ENCODE measurements at places on chromosomes 13 and 19.

DNA sequence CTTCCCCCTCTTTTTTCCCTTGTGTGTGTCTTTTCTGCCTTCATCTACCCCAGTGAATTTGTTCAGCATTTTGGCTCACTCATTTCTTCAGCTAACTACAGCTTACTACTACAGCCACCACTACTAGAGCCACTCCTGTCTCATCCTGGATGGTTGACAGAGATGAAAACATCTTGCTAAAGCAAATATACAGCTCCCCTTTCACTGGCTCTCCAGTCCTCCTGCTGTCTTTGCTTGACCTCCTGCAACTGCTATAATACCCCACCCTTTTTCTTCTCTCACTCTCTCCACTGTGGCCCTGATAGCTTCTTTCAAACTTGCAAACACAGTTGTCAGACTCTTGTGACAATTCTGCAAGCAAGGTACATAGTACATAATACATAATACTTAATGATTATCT, 523.6 kb downstream of the DCT start:
- DNase-seq = no peak

- peak; percentile 61 for DNase-seq
Measured at GRCh38 chr13:20525144-20525600, 485 bp downstream of the CRYL1 start.

GRCh38 chr19:18637673-18638630, 1.1 kb downstream of the KLHL26 start:
- no peak for DNase-seq

DNA sequence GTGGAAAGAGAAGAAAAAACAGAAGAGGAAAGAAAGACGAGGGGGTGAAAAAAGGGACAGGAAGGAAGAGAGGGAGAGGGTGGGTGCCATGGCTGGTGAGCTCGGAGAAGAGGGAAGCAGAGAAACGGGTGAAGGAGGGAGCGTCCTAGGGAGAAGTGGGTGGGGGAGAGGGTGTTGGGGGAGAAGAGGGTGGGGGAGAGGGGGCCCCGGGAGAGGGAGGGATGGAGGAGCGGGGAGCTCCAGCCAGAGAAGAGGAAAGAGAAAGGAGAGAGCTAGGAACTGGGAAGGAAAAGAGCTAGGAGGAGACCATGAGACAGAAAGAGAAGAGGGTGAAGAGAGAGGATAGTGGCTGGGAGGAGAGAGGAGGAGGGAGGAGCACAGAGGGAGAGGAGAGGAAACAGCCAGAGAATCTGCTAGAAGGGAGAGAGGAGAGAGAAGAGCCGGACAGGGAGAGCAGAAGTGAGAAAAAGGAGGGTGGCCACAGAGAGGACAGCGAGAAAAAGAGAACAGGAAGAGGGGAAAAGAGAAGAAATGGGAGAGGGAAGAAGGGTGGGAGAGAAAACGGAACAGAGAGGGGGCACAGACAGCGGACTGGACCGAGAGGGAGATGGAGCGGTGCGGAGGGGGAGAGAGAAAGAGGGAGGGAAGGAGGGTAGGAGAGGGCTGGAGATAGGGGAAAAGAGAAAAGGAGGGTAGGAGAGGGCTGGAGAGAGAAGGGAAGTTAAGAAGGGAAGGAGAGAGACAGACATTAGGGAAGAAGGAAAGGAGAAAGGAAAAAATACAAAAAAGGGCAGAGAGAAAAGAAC, 11.9 kb upstream of the GARIN5A start:
- no peak for DNase-seq

GRCh38 chr13:84118839-84119409, 236.7 kb upstream of the SLITRK1 start:
- no peak for DNase-seq

- DNase-seq = no peak
Measured at GRCh38 chr13:106052200-106052767, 483.2 kb downstream of the EFNB2 start.

DNA sequence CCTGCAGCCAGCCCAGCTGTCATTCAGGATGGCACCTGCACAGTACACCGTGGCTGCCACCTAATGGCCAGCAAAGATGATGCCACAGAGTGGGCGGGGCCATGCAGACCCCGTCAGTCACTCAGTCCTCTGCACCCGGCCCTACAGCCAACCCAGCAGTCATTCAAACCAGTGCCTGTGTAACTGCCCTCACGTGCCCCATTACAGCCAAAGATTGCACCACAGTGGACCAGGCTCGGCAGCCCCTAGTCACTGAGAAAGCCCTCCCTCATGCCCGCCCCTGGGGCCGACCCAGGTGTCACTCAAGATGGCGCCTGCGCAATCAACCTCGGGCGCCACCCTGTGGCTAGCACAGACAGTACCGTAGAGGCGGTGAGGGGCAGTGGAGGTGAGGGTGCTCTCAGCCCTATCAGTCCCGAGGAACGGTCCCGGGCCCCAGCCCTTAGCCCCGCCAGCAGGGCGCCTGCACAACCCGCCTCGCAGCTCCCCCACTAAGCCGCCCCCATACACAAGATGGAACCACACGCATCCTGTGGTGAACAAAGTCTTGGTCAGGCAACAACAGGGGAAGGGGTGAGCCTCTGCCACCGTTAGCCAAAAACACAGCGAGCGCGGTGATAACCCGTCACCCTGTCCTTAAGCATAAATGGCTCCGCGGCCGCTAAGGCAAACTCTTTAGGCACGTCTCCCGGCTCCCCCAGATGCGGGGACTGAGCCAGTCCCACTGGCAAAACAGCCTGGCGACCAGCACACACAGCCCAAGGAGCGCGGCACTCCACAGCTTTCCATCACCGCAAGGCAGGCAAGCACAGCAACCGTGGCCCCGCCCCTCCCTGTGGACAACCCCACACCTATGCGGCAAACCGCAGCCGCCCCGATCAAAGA, 2.3 kb downstream of the PEG3 start:
- no peak for DNase-seq

DNA sequence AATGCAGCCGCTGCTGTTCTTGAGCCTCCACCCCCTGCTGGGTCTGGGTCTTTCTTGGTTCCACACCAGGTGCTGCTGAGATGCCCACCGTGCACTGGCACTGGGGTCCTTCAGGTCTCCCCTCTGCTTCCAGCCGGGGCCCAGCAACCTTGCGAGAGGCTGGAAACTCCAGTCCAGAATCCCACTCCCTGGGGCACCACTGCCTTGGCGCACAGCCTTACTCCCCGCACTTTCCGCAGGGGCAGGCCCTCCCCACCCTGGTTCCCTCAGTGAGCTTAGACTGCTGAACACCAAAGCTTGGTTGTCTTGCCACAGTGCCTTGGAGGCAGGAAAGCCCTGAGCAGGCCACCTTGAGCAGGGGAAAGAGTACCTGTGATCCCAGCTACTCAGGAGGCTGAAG, 60.0 kb downstream of the ANKRD10 start:
- no peak for DNase-seq

GRCh38 chr13:92560883-92561282, 665.7 kb upstream of the GPC6 start:
- DNase-seq = no peak

- DNase-seq = no peak
Measured at GRCh38 chr13:44407379-44407778, 33.8 kb downstream of the SERP2 start.

DNA sequence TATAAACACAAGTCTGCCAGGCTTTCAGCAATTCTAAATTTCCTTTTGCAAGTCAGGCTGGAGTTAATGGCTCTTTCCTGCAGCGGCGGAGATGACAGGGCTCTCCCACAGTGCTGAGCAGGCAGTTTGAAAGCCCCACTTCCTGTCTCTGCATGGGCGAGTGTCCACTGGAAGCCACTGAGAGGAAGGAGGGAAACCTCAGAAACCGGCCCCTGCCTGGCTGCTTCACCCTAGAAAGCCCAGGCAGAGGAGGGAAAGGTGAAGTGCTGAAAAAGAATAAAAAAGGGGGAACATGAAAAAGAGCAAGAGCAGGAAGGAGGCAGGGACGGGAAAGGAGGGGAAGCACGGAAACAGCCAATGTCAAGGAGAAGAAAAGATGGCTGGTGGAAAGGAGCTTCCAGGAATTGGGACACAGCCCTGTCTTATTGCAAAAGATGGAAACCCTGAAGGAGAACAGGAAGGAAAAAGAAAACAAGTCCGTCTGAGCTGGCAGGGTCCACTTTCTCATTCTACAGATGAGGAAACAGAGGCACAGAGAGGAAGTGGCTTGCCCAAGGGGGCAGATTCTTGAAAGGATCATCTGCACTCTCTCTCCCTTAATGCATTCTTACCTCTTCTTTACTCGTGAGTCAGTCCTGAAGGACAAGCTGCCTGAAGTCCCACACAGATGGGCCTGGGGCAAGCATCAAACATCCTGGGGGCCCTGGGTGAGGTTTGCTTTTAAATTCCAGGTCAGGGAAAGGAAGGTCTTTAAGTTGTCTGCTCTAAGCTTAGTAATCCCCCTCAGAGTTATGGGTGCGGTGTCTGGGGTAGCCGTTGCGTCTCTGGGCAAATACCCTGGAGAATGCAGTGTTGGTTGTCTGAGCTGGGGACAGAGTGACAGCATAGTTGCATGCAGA, 38.8 kb upstream of the ALOX5AP start:
- DNase-seq = peak; percentile 47

GRCh38 chr19:2428321-2428690, 920 bp upstream of the TIMM13 start:
- peak; percentile 77 for DNase-seq

GRCh38 chr13:73335210-73335609, 276.4 kb downstream of the KLF5 start:
- DNase-seq = no peak

- peak; percentile 71 for DNase-seq
Measured at GRCh38 chr19:55376241-55376933, at the start of gene TMEM190. TSS of gene TMEM190 (plus strand) at chr19:55376826. CDS start at chr19:55376854, 28 bp downstream.

GRCh38 chr19:18253130-18253529, 21.1 kb downstream of the IQCN start:
- DNase-seq = no peak

DNA sequence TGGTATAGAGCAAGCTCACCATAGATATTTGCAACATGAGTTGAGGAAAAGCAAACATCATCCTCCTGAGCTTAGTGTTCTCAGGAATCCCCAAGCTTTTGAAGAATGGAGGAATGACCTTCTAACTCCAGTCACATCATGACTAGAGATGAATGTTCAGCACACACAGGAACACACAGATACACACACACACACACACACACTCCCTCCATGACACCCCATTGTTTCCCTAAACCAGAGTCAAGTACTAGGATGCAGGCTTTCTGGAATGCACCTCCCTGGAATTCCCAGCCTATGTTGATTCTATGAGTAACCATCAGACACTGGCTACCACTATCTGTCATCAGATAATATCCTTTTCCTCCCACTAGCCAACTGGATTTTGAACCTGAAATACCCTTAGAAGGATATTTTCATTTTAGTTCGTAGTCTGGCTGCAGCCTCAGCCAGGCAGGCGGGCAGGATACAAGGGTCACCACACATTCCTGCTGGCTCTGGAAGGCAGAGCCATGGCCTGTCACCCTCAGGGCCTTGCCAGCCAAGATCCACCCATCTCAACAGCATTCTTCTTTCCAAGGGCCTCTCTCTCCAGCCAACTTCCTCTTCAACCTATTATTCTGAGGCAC, 162.4 kb downstream of the FOXO1 start:
- no peak for DNase-seq

- no peak for DNase-seq
Measured at GRCh38 chr19:49741210-49741844, 21.8 kb downstream of the TSKS start.

DNA sequence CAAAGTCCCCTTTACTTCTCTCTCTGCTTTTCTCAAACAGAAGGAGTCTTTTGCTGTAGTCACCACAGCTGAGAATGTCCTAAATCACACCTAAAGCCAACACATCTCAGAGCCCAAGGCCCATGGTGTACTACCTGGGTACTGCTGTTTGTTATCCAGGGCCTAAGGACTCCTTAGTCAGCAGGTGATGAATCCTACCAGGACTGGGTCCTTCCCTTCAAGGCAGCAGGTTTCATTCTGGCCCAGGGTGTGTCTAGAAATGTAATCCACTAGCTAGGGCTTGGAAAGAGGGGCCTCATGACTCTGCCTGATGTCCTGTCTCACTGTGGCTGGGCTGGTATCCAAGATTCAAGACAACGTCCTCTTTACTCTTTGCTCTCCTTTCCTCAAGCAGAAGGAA, 36.2 kb upstream of the ENOX1 start:
- DNase-seq = no peak

DNA sequence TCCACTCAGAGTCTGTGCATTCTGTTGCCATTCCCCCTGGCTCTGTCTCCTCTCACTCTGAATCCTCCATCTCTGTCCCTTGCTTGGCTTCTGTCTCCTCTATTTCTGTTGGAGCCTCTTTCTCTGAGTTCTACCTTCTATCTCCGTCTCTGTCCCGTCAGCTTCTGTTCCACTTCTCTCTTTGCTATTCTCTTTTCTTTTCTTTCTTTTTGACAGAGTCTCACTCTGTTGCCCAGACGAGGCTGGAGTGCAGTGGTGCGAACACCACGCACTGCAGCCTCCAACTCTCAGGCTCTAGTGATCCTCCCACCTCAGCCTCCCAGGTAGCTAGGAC, 33.8 kb upstream of the LRRC4B start:
- DNase-seq = no peak

DNA sequence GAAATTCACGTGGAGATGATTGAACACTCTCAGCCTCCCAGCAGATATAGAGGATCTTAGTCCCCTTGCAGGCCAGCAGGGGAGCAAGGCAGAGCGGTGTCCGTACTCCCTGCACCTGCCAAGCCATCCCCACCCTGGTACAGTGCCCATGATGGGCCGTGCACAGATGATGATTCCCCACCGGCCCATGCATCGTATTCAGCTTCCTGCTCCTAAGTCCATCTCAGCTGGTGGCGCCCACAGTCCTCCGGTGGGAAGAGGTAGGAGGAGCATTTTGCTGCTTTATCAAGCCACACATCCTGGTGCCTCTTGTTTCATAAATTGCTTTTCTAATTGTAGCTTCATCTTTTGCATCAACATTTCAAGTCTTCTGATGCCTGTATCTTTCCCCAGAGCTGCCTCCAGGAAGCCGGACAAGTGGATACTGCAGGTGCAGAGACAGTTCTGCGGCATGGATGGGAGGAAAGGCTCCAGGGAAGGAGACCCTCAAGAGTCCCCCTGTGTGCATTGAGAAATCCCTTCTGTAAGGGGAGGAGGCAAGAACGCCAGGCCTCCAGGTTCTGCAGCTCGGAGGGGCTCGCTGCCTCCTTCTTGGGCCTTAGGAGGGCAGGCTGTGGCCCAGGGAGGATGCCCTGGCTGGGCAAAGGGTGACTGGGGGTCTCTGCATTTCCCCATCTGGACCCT, 55.3 kb downstream of the F2RL3 start:
- no peak for DNase-seq

- no peak for DNase-seq
Measured at GRCh38 chr13:40017662-40018262, 362.3 kb downstream of the COG6 start.

DNA sequence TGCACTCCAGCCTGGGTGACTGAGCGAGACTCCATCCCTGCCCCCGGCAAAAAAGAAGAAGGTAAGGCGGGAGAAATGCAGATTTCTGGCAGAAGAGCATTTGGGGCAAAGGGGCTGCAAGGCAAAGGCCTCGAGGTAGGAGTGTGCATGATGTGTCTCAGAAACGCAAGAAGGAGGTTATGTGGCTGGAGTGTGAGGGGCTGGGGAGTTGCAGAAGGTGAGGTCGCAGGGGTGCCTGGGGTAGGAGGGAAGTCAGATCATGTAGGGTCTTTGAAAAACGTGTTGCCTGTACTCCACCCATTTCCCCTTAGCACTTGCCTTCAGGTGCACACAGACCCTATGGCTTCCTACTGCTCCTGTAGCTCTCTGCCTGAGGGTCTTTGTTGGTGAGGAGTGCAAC, 29.9 kb downstream of the KCTD15 start:
- no peak for DNase-seq

- DNase-seq = no peak
Measured at GRCh38 chr13:81659984-81660383, 1319.1 kb upstream of the SPRY2 start.

- peak; percentile 96 for DNase-seq
Measured at GRCh38 chr19:2385053-2385721, 25.1 kb downstream of the TMPRSS9 start.

GRCh38 chr19:13841086-13841961, 35.6 kb upstream of the NANOS3 start:
- DNase-seq = no peak

Data from H9 (cell line).